Activated T-cell treated with anti-CD3 and anti-CD28 coated beads for 1 hour (primary cell): ENCODE measurements at places on chromosomes 1 and 21.

DNA sequence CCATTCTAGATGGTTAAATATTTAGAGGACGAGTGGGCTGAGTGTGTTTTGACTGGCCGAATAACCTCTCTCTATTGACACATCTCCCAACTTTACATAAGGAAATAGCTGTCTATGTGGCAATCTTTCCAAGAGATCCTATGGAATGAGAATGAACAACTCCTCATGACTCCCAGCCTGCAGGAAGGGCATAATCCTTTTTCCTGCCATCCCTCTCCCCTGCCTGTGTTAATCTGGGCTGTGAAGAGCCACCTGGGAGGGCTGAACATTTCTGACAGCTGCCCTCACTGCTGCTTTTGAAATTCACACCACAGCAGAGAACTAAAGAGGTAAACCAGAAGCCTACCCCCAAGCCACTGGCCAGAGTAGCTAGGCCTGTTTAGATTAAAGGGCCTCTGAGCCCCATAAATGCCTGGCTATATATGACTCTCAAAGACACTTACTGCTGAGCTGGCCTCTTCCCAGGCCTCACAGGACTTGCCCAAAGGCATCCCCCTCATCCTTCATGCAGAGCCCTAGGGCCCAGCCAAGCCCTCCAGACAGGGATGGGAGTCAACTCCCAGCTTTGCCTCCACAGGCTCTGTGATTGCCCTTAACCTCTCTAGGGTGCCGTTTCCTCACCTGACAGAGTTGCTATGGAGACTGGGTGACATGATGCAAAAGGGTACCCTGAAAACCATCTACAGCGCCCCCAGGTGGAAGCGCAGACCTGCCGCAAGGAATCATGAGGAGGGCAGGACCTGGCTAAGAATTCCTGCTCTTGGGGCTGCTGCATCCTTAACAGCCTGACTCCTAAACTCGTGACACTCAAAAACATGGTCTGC, 42.0 kb upstream of the LDLRAP1 start:
- no peak for DNase-seq

GRCh38 chr1:171666114-171666769, 13.8 kb upstream of the MYOC start:
- no peak for DNase-seq

DNA sequence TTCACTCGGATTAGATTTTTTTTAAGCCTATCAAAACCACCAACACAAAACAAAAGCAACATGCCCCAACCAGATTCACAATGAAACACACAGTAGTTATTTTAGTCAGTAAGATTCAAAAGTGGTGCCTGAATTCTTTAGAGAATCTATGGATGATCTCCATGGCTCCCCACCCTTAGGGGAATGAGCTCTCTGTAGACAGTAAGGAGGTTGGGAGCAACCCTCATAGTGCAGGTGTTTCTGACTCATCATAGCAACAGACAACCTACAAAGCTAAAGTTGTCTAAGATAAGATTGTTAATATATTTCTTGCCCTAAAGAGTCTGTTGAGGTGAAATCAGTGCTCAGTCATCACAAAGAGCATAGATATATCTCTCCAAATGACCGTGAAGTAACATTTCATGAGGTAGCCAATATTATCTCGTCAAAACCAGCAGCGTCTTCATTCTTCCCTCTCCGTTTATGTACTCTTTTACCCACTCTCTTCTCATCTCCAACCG, 78.3 kb downstream of the ADAMTS1 start:
- DNase-seq, result no peak

DNA sequence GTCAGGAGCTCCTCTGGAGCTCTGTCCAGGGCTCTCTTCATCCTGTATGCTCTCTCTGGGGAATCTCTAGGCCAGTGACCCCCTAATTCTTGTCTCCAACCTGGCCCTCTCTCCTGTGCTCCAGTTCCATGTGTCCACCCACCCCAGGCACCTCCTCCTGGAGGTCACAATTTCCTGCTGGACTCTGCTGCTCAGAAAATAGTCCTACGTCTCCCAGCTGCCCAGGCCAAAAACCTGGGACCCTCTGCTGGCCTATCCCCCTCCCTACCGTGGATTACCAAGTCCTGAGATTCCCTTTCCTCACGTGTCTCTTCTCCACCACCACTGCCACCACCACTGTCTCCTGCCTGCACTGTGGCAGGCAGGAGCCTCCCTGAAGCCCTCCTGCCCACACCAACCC, 11.7 kb downstream of the NES start:
- DNase-seq, result no peak

- DNase-seq, result no peak
These were observed 66.2 kb downstream of the RGL1 start for GRCh38 chr1:183871142-183871541.

- DNase-seq, result no peak
These were observed 1.1 kb upstream of the COQ8A start for GRCh38 chr1:226938903-226939437.

GRCh38 chr1:177941976-177942375, 27.9 kb downstream of the SEC16B start:
- DNase-seq, result no peak

- peak; percentile 11 for DNase-seq
These were observed 27.5 kb upstream of the COL9A2 start for GRCh38 chr1:40344597-40344996.

GRCh38 chr21:43815991-43816390, 26.6 kb downstream of the RRP1 start:
- DNase-seq, result no peak

DNA sequence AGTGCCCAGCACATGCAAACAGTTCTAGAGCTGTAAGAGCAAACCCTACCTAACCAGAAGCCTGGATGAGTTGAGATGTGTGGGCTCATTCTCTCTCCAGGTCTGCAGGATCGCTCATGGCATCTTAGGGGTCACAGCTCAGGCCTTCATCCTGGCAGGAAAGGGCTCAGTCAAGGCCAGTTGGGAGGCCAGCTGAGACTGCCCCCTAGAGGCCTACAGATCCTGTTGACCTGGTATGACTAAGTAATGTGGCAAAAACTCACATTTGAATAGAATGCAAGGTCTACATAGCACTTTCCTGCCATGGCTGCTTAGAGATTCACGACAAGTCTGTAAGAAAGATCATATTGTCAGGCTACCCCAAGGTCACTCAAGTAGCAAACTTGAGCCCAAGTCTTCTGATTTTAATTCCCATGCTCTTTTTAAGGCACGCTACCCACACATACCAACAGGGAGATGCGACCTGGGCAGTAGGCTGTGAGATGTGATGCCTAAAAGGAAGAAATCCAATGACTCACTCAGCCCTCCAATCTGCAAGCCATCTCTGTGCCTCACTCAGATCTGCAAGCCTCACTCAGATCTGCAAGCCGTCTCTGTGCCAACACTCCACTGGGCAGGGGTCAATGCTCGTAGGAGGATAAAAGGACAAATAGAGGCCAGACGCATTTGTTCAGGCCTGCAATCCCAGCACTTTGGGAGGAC, 5.1 kb upstream of the CAPN8 start:
- DNase-seq, result no peak

- DNase-seq, result no peak
These were observed 72.7 kb downstream of the SMYD3 start for GRCh38 chr1:246434335-246434734.

GRCh38 chr1:214880956-214881355, 201.6 kb upstream of the KCNK2 start:
- DNase-seq, result no peak

DNA sequence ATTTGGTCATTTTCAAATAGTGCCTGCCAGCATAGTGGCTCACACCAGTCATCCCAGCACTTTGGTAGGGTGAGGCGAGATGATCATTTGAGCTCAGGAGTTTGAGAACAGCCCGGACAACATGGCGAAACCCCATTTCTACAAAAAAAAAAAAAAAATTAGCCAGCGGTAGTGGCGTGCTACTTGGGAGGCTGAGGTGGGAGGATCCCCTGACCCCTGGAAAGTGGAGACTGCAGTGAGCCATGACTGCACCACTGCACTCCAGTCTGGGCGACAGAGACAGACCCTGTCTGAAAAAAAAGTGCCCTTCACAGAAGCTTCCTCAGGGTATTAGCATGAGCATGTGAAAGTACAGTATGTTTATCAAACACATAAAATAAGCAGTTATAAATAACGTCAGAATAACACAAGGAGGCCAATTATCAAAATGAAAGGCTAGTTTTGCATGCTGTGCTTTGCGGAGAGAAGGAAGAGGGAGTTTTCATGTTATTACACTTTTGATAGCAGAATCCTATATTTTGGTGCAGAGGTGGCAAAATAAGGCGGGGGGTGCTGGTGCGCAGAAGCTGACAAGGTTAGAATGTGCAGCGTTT, 781 bp upstream of the METTL13 start:
- DNase-seq, result no peak

DNA sequence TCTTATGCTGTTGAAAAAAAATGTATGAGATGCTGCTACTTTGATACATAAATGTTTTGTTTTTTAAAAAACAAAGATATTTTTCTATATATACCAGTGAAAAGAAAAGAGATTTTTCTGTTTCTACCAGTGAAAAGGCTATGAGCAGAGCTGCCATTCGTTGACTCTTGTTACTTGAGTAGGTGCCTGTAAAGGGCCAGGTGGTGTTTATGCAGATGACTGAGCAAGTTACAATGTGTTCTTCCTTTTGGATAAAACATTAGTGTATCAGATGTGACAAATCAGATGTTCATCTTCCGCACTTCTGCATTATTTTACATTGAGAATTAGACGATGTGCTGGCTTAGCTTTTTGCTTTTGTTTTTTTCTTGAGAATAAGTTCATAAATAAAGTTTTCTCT, 45.4 kb downstream of the BARHL2 start:
- no peak for DNase-seq
